ENCODE measurements at places on chromosomes 7 and 10.

DNA sequence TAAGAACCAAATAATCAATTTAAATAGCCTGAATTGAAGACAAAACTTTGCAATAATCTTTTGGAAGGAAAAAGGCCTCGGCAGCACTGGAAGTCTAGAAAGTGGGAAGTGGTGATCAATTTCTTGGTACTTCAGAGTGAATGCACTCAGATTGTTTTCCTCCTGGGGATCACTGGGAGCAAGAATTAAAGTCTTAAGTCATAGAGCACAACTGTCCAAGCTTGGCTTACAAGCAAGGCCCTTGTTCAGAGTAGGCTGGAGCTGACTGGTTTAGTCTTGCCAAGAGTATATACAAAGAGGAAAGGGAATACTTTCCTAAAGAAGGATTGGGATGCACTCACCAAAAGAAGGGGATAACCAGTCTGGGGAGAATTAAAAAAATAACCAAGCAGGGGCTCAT, 637.1 kb downstream of the CCSER2 start:
- DNase-seq = no peak

DNA sequence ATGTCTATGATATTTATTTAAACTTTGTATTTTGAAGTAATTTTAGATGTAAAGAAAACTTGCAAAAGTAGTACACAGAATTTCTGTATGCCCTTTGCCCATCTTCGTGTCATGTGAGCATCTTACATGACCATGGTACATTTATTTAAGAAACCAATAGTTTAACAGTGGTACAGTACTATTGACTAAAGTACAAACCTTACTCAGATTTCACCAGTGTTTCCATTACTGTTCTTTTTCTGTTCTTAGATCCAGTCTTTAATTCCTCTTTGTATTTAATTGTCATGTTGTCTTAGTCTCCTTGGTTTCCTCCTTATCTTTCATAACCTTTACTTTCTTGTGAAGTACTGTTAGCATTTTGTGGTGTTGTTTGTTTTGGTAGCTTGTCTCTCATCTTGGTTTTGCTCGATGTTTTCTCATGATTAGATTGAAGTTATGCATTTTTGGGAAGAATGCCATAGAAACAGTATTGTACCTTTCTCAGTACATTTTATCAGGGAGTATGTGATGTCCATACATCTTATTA, 24.1 kb downstream of the TAX1BP1 start:
- no peak for DNase-seq

DNA sequence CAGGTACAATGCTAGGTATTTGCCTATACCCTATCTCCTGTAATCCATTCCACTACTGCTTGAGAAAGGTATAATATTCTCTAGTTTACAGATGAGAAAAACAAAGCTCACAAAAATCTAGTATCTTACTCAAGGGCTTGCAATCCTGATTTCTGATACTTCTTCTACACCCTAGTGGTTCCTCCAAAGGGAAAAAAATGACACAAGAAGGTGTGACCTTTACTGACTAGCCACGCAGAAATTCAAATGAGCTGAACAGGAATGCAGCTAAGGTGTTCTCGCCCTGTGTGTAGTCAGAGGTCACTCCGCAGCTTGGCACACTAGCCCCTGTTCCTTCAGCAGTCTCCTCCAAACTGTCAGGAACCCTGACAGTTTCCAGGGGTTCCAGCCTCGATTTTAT, 59.5 kb upstream of the TM9SF3 start:
- DNase-seq = no peak

DNA sequence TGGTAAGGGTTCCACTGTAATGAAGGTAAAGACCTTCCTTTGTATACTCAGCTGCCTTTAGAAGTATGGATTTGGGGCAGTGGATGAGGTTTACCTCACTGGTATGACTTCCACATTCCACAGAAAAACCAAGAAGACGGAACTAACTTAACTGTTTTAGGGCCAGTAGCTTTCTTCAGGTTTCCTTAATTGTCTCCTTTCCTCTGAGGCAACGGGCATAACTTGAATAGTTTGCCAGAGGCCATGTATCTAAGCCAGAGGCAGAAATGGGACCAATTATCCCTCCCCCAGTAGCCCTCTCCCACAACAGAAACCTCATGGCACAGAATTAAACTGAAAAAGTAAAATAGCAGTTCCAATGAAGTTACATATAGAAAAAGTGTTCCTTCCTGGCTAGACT, 281.7 kb downstream of the PHTF2 start:
- DNase-seq = no peak

- DNase-seq = no peak
Observed at GRCh38 chr7:29626730-29627129, 63.1 kb downstream of the PRR15 start.

DNA sequence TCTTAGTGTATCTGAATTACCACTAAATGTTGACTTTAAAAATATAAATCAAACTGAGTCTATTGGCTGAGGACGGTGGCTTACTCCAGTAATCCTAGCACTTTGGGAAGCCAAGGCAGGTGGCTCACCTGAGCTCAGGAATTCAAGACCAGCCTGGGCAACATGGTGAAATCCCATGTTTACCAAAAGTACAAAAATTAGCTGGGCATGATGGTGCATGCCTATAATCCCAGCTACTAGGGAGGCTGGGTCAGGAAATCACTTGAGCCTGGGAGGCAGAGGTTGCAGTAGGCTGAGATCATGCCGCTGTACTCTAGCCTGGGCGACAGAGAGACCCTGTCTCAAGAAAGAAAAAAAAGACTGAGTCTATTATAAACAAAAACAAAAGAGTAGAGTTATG, 106.5 kb upstream of the RSU1 start:
- no peak for DNase-seq

DNA sequence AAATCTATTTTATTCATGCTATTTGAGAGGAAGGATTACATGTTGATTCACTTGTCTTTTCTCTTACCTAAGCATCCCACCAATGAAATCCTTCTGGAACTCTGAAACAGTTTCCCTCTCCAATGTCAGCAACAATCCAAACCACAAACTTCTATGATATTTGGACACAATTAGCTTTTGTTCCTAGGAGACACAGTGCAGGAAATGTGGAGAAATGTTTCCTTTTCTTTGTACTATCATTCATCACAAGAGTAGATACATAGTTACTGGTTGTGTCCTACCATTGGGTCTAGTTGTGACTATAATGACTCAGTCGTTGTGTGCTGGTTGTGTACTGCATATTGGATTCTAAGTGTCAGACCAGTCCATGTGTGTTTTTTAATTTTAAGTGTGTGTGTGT, 156.8 kb upstream of the MAGI2 start:
- no peak for DNase-seq

DNA sequence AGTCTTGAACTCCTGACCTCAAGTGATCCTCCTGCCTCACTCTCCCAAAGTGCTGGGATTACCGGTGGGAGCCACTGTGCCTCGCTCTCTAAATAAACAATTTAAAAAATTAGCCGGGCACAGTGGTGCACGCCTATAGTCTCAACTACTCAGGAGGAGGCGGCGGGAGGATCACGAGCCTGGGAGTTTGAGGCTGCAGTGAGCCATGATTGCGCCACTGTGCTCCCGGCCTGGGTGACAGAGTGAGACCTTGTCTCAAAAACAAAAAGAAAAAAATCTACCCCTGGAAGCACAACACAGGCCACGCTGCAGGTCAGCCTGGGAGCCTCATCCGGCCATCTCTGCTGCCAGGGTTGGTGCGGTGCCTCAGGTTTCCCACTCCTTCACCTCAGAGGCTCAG, 3.8 kb upstream of the EIF3B start:
- DNase-seq = no peak

GRCh38 chr10:61404751-61405150, 48.4 kb downstream of the TMEM26 start:
- DNase-seq = no peak

GRCh38 chr10:43702213-43702935, 53.7 kb upstream of the ZNF32 start:
- DNase-seq = no peak

DNA sequence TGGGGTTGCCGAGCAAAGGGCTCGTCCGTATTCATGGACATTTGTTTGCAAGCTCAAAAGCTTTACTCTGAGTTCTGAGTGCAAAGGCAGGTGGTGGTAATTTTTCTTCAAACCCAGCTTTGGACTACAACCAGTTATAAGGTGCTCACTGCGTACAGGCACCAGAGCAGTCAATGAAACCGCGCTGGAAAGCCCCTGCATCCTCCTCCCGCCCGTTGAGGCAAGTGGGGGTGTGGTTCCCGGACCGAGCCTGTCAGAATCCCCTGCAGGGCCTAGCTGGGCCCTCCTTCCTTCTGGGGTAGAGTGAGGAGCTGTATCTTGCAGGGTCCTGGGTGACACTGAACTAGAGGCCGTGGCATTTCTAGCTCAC, 22.3 kb downstream of the AMZ1 start:
- DNase-seq = peak; percentile 53

DNA sequence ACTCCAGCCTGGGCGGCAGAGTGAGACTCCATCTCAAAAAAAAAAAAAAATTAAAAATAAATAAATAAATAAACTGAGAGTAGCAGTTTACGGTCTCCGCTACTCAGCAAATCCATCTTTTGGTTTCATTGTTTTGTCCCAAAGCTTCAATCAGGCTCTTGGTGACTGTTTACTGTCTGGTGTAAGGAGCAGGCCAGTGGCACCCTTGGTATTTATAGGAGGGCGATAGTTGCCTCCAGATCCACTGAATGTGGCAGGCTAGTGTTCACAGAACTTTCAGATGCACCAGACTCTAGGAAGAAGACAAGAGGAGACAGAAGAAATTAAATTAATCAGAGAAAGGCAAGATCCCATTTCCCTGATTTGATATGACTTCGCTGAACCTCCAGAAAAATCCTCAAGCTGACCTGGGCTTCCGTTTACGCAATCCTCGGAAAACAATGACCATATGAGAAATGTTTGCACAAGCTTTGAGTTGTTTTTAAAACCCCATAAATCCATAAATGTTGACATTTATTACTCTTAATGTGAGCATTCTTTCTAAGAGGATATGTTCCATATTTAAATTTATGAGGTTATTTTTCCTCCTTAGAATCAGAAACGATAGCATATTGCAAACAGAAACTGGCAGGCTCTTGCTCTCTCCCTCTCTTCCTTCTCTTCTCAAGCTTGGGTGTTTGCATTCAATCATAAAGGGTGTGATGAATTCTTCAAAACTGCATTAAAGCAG, 7.1 kb upstream of the MUC3A start:
- DNase-seq = peak; percentile 42

DNA sequence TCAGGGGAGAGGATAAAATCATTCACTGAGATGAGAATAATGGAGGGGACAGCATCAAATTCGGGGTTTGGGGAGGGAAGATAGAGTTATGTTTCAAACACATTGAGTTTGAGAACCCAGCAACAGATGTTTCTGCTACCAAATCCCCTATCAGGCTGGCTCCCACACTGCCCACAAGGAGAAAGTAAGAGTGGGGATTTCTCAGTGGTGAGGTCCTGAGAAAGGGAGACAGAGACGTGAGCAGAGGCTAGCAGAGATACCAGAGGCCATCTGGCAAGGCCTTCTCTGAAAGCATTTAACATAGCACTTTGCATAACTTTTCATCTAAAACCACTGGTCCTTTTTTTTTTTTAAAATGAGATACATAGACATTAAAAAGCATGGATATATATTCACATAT, 7.8 kb upstream of the SLF2 start:
- DNase-seq = peak; percentile 24

- DNase-seq = no peak
Observed at GRCh38 chr7:90455163-90456030, 14.0 kb upstream of the PTTG1IP2 start.

DNA sequence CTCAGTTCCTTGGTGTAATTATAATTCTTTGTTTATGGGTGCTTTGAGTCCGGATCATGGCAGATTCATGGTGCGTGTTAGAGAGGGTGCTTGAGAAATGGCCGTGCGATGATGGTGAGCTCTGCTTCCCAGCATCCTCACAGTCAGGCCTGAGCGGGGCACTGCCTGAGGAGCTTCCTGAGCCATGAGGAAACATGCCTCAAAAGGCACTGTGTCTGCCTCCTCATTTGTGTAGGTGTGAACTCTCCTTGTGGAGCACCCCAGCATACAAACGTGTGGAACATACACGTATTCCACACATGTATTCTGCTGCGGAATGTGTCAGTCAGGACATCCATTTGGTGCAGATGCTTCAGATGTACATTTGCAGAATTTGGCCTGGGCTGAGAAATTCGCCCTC, 205.4 kb downstream of the CELF2 start:
- no peak for DNase-seq

DNA sequence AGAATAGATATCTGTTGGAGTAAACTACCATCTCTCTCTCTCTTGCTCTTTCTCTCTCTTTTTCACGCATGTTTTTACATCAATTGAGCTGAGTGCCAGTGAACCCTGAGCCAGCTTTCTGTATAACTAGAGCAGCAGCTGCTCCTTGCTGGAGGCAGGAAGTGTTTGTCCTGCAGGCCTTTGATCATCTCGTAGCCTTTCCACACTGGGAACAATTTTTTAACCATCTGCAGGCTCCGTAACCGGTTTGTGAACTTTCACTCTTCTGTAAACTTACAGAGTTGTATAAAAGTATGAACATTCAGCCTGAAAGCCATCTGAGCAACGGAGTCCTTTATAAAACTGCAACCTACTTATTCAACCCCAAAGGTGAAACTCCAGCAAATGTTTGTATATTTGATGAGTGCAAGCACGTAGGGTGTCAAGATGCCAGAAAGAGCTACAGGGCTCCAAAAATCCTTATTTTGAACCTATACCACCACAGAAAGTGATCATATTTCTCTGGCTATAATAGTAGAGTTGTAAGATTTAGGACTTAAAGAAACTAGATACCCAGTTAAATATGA, 162.8 kb upstream of the NFE2L3 start:
- peak; percentile 21 for DNase-seq

- DNase-seq = no peak
Observed at GRCh38 chr7:43083106-43083505, 29.3 kb upstream of the HECW1 start.

GRCh38 chr10:103514244-103514643, 20.7 kb downstream of the NEURL1 start:
- no peak for DNase-seq

GRCh38 chr10:131315344-131315743, 3.8 kb upstream of the TCERG1L start:
- DNase-seq = no peak

- DNase-seq = no peak
Observed at GRCh38 chr7:31476941-31477677, 36.8 kb upstream of the ITPRID1 start.

DNA sequence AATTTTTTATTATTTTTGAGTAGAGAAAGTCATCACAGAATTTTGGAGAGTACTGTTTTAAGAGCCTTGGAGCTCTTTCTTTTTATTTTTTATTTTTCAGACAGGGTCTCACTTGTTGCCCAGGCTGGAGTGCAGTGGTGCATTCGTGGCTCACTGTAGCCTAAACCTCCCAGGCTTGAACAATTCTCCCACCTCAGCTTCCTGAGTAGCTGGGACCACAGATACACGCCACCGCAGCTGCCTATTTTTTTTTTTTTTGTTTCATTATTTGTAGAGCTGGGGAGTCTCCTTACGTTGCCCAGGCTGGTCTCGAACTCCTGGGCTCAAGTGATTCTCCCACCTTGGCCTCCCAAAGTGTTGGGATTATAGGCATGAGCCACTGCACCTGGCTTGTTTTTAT, 10.6 kb downstream of the CPA4 start:
- DNase-seq = no peak
